GM23248 (cell line): ENCODE measurements at places on chromosomes 13 and 19. TPM values are rescaled to one million over a fixed set of nuclear protein-coding genes. Genes with fewer than 3 reads are reported as not detected.
A peak's percentile ranks its signal among the peaks of the same experiment; 100 is the strongest.

GRCh38 chr13:80469105-80469852 is 128.4 kb upstream of the SPRY2 start:
- H3K4me3 ChIP-seq = no peak overlapping the region
- H3K27me3 ChIP-seq = no peaks in the 10 kb centered on the region
- DNase-seq = no peak
- H3K27ac ChIP-seq = no peak overlapping the region
- no peaks in the 10 kb centered on the region for H3K36me3 ChIP-seq

- H3K4me3 ChIP-seq = peak overlapping the region; percentile 70; the same call in 1 of the 2 replicates
- DNase-seq = peak; percentile 12
- peak overlapping the region; percentile 98 for H3K27ac ChIP-seq
- no peaks in the 10 kb centered on the region for H3K36me3 ChIP-seq
- peaks cover 21% of the 10 kb centered on the region for H3K4me1 ChIP-seq
- no peaks in the 10 kb centered on the region for H3K27me3 ChIP-seq
Observed at GRCh38 chr19:17136021-17136420, 60.4 kb downstream of the MYO9B start.

DNA sequence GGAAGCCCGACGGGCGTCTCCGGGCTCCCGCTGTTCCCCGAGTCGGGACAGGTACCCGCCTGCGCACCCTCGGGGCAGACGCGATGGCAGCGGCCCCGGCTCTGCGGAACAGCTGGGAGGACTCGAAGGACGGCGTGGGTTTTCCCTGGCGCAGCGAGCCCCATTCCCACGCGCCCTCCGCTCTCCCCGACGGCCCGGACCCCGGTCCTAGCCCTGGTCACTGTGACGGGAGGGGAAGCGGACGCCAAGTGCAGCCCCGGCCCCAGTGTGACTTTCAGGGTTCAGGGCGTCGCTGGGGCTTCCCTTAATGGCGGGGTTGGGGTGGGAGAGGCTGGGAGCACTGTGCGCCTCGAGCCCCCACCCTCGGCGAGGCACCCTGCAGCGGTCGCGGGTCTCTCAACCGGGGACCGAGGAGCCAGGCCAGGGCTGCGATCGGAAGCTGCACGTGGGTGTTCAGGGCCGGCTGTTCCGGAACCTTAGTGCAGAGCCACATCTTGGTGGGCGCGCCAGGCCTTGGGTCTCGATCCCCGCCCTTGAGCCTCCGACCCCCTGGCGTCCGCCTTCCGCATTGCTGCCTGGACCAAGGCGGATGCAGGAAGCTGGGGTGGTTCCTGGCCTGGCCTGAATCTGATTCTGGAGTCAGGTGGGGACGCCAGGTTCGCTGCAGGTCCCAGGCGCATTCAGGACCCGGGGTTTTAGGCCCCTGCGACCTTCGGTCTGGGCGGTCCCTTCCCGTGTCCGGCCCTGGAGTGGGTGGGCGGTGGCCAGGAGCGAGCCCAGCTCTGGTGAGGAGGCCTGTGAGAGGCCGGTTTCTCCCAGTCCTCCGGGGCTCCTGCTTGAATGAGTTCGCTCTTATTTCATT is 3.5 kb downstream of the LGALS7B start:
- no peak overlapping the region for H3K27ac ChIP-seq
- no peaks in the 10 kb centered on the region for H3K36me3 ChIP-seq
- no peak overlapping the region for H3K4me3 ChIP-seq
- H3K27me3 ChIP-seq = no peaks in the 10 kb centered on the region
- peaks cover 7% of the 10 kb centered on the region for H3K4me1 ChIP-seq
- peak; percentile 44 for DNase-seq

The ZNF440 gene
- total RNA-seq = 4.2 and 7.6 TPM in 2 replicates

The ZNF729 gene
- total RNA-seq = not detected in 2 replicates

The F10 gene
- total RNA-seq = 7.8 and 10.2 TPM in 2 replicates

DNA sequence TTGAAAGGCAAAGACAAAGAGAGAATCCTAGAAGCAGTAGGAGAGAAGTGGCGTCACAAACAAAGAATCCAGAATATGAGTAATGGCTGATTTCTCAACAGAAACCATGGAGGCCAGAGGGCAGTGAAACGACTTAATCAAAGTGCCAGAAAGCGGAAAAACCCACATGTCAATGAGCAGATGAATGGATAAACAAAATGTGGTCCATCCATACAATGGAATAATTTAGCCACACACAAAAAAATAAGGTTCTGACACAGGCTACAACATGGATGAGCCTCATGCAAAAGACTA is 52.2 kb upstream of the RANBP3 start:
- peaks cover 14% of the 10 kb centered on the region for H3K4me1 ChIP-seq
- H3K27me3 ChIP-seq = no peaks in the 10 kb centered on the region
- DNase-seq = peak; percentile 88
- H3K36me3 ChIP-seq = no peaks in the 10 kb centered on the region
- peak overlapping the region; percentile 19 for H3K27ac ChIP-seq

DNA sequence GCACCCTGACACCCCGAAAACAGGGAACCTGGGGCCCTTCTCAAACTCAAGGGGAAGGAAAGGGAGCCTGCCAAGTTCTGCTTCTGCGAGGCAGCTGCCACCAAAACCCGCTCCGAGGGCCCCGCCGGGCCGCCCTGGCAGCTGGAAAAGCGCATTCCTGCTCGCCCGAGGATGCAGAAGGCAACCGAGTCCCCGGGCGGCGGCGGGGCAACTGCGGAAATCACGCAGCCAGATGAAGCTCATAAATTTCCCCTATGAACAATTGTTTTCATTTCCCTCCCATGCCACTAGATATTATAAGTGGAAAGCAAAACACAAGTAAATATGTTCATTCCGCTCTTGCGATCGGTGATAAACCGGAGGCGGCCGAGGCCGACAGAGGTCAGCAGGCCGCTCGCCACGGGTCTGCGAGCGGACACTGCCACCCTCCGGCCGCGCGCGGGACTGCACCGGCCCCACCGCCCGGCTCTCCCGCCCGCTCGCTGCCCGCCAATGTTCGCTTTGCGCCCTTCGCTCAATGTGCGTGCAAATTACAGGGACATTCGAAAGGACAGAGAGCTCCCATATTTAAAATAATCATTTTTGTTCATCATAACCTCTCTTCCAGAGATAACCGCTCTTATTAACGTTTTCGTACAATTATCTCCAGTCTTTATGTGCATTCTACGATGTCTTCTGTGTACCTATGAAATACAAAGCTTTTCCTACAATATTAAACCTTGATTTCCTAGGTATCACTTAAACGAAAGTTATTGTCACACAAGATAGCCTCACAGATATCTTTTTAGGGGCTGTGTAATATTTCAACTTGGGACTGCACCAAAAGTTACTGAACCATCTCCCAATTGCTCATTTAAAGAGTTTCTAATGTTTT is 120.8 kb upstream of the ZNF507 start:
- H3K4me1 ChIP-seq = no peaks in the 10 kb centered on the region
- peak; percentile 71 for DNase-seq
- H3K27ac ChIP-seq = no peak overlapping the region
- peaks cover 7% of the 10 kb centered on the region for H3K27me3 ChIP-seq
- H3K36me3 ChIP-seq = no peaks in the 10 kb centered on the region

GRCh38 chr19:18494267-18494607 is 27.6 kb downstream of the ELL start:
- peaks cover 32% of the 10 kb centered on the region for H3K4me1 ChIP-seq
- DNase-seq = peak; percentile 83
- peak overlapping the region; percentile 93 for H3K27ac ChIP-seq
- H3K36me3 ChIP-seq = no peaks in the 10 kb centered on the region

- no peak overlapping the region for H3K4me3 ChIP-seq
- no peak overlapping the region for H3K27ac ChIP-seq
- H3K27me3 ChIP-seq = peaks cover 5% of the 10 kb centered on the region
- peaks cover 5% of the 10 kb centered on the region; the same call in 1 of the 2 replicates for H3K4me1 ChIP-seq
- no peaks in the 10 kb centered on the region for H3K36me3 ChIP-seq
Observed at GRCh38 chr19:50728084-50728737, 5.0 kb downstream of the CLEC11A start.

- DNase-seq = no peak
Observed at GRCh38 chr13:39498471-39499114, 104.4 kb downstream of the LHFPL6 start.
